Activated CD4-positive, alpha-beta T cell treated with anti-CD3 and anti-CD28 coated beads, Interleukin-2, amount 10 ng/mL, durations not matched to agents 24 days and 14 days (primary cell): ENCODE measurements at places on chromosomes 5 and 9.

GRCh38 chr5:94853120-94853519, 234.7 kb downstream of the SLF1 start:
- no peak for DNase-seq

DNA sequence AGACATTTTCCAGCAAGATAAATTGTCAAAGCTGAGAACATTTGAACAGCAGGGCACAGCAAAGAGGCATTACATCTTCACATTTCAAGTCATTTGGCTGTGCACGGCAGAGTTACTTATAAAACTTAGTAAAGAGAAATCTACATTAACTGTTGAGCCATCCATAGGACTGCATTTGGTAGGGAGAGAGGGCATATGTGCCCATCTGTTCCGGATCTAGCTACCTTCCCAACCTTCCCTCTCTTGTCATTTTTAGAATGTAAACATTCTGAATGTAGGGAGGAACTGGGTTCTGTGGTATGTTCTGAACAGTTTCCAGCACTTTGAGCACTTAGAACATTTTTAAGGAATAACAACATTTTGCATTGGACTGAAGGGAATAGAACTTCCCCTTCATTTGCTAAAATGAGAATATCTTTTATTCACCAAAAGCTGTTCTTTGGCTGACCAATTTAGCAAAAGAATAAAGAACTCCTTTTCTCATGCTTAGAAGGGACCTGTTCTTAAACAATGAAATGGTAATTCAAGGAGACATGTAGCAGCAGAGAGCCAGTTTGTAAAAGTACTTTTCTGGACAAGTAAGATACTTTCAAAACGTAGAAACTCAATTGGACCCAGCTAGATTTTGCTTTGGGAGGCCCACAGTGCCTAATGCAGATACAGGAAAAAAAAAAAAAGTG, 104.4 kb downstream of the CETN3 start:
- DNase-seq = no peak

DNA sequence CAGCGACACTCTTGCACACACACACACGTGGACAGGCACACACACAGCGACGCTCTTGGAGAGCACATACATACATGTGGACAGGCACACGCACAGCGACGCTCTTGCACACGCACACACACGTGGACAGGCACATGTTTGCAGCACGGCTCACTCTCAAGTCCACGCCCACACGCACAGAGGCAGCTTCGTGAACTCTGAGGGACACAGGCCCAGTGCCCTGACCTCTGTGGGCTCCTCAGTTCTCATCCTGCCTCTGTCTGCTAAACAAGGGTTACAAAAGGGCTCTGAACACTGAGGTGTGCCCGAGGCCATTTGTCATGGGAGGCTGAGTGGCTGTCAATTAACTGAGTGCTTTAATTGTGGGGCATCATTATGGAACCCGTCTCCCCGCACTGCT, 558.8 kb upstream of the ADAMTS16 start:
- no peak for DNase-seq

GRCh38 chr9:35277628-35278359, 116.0 kb downstream of the UNC13B start:
- DNase-seq = no peak

- no peak for DNase-seq
These were observed 64.2 kb downstream of the RFK start for GRCh38 chr9:76330034-76330433.

DNA sequence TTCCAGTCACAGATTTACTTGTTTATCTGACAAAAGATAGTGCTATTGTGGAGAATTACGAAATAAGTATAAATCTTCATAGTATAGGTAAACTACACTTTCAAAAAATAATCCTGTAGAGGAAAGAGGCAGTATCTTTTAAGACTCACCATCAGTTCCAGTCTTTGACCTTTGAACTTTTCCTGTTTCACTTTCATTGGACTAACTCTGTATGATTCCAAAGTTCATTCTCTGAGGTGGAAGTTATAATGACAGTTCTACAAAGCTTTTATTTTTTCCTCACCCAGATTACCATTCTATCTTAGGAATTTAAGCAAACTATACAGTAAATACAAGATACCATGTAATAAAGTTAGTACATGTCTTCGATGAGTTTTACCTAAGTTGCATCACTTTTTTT, 901.3 kb upstream of the SEMA6A start:
- DNase-seq = no peak

- no peak for DNase-seq
These were observed 551.1 kb downstream of the EFNA5 start for GRCh38 chr5:107119656-107120055.

DNA sequence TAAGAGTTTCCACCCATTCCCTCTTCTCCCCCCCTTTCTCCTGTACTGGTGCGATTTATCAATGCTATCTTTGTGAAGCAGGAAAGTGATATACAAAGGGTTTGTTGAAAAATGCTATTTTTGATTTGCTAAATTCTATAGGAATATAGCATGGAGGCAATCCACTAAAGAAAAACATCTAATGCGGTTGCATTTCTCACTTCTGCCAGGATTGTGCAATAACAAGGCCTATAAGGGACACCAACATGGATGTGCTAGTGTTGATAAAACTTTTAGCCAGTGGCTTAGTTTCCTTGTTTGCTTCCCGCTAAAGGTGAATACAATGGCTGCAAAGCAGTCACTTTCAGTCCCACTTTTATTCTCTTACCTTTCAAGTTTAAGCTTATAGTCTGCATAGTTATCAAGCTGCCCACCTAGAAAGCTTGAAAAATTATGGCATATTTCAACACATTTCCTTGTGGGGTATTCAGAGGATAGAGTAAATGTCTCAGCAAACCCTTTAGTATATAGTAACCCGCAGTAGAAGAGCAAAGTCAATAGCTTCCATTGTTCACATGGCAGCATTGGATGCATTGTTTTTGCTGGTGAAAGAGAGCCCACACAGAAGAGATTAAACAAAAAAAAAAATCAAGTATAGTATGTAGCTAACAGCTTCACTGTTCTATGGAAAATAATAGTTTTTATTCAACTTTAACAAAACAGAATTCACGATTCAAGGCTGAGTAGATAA, 674.6 kb upstream of the SEMA6A start:
- no peak for DNase-seq

DNA sequence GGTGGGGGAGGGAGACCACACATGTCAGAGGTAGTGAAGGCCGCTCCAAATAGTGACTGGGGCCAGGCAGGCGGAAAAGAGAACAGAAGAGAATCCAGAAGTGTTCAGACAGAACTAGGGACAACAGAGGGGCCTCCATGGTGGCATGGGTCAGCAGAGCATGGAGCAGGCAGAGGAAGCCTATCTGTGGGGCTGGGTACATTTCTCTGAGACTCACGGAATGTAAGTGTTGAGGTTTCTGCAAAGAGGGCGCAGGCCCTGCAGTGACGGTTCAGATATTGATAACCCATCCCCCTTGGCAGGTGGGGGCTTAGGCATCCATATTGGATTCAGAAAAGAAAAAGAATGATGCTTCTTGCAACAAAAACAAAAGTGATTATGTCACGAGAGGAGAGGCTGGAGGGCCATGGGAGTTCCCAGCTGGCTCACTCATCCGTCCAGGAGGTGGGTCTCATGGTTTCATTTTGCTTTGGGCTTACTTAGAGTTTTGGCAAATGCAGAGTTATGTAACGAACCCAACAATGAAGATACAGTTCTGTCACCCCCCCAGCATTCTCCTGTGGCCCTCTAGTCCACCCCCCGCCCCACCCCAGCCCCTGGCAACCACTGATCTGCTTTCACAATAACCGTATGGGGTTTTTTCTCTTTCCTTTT, 5.4 kb upstream of the RMND5B start:
- DNase-seq = no peak

DNA sequence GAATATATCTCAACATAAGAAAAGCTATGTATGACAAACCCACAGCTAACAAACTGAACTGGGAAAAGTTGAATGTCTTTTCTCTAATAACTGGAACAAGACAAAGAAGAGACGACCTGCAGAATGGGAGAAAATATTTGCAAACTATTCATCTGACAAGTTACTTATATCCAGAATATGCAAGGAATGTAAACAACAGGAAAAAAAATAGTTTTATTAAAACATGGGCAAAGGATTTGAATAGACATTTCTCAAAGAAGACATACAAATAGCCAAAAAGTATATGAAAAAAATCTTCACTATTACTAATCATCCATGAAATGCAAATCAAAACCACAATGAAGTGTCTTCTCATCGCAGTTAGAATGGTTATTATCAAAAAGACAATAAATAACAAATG, 181.7 kb upstream of the TLX3 start:
- DNase-seq = no peak
